ENCODE measurements at places on chromosomes 6 and 20.

DNA sequence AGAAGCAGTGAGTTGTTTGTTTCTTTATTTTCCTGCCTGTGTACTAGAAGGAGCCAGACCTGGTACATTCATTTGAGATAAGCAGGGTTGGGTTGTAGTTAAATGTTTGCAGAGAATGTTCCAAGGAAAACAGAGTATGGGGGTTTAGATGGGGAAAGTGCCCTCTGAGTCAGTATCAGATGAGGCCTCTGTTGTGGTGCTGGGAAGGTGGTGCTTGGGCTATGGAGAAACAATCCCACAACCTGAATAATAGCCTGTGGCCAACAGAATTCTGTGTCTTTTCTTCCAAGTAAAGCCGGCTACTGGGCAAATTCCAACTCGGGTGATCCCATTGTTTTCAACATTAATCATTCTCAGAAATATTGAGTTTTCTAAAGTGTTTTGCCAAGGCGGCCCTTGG, 109.3 kb downstream of the RNF144B start:
- DNase-seq = no peak

DNA sequence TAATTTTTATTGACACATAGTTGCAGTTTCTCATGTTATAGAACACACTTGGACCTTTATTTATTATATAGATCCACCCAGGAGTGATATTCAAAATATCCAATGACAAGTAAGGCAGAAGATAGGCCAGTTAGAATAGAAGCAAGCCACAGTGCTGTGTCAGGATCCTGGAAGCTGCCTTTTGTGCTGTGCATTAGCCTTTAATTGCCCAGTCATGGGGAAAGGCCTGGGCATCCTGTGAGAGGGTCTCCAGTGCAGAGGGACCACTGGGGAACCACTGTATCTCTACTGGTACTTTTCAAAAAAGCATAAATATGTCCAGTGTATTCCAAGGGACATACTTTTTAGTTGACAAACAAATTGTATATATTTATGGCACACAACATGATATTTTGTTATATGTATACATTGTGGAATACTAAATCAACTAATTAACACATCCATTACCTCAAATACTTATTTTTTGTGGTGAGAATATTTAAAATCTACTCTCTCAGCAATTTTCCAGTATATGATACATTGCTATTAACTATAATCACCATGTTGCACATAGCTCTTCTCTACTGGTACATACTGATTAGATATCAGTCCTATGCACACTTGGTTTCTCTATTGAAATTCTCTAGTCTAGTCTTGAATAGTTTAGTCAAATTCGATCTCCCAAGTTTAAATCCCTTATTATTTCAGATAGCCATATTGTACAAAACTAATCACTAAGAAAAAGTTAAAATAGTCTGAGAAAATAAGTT, 59.5 kb downstream of the CDC40 start:
- no peak for DNase-seq

- no peak for DNase-seq
Measured at GRCh38 chr20:48944663-48945297, 23.3 kb downstream of the ARFGEF2 start.

GRCh38 chr20:45827030-45827652, at the start of gene TNNC2:
Gene TNNC2, minus strand, starts transcription at chr20:45827312. Its CDS starts 64 bp downstream, at chr20:45827248.
- no peak for DNase-seq

Measured in activated naive CD8-positive, alpha-beta T cell treated with anti-CD3 and anti-CD28 coated beads, Interleukin-2, amount 50 U/mL, for 16 hours (primary cell).